ENCODE measurements at places on chromosomes 2 and 18. TPM values are rescaled to one million over a fixed set of nuclear protein-coding genes. Genes with fewer than 3 reads are reported as not detected.

Gene SNORC
- 0.70 TPM for total RNA-seq

Gene UGT1A4
- not detected for total RNA-seq

Gene POMC
- 5.8 TPM for total RNA-seq

Gene ANKRD36B
- 21.9 TPM for total RNA-seq

Gene TGFA
- 0.13 TPM for total RNA-seq

Gene MAPRE3
- 3.8 TPM for total RNA-seq

Gene PSD4
- 222 TPM for total RNA-seq

Gene FAM161A
- total RNA-seq = 8.3 TPM

Gene RMDN2
- total RNA-seq = 3.7 TPM

Gene CKAP2L
- total RNA-seq = 23.0 TPM

Gene MLPH
- total RNA-seq = not detected

Gene DUSP28
- 6.0 TPM for total RNA-seq

Gene UGT1A8
- not detected for total RNA-seq

Gene NCKAP5
- total RNA-seq = not detected

Gene AQP12B
- total RNA-seq = not detected

Gene ARL4C
- total RNA-seq = 43.1 TPM

Gene CTAGE1
- total RNA-seq = not detected

Gene CCDC178
- not detected for total RNA-seq

Gene ZNF513
- 8.2 TPM for total RNA-seq

Gene EIPR1
- total RNA-seq = 42.7 TPM

Gene FAM237A
- not detected for total RNA-seq

Gene CETN1
- not detected for total RNA-seq

Gene VAMP5
- total RNA-seq = 25.7 TPM

Gene GRHL1
- 0.40 TPM for total RNA-seq

Gene FRZB
- total RNA-seq = not detected

Gene RAB6C
- total RNA-seq = 0.06 TPM

Gene FOXI3
- total RNA-seq = not detected

Gene LOXHD1
- not detected for total RNA-seq

Gene EVX2
- total RNA-seq = not detected

Gene RAB17
- total RNA-seq = not detected

Gene DCDC2C
- not detected for total RNA-seq

Gene NPAS2
- total RNA-seq = 3.3 TPM

Gene GAL3ST2
- 0.25 TPM for total RNA-seq

Data from activated CD8-positive, alpha-beta memory T cell treated with anti-CD3 and anti-CD28 coated beads for 36 hours (primary cell).